ENCODE measurements at places on chromosomes 7 and 10. TPM values are rescaled to one million over a fixed set of nuclear protein-coding genes. Genes with fewer than 3 reads are reported as not detected.

The GNGT1 gene
- not detected for total RNA-seq

DNA sequence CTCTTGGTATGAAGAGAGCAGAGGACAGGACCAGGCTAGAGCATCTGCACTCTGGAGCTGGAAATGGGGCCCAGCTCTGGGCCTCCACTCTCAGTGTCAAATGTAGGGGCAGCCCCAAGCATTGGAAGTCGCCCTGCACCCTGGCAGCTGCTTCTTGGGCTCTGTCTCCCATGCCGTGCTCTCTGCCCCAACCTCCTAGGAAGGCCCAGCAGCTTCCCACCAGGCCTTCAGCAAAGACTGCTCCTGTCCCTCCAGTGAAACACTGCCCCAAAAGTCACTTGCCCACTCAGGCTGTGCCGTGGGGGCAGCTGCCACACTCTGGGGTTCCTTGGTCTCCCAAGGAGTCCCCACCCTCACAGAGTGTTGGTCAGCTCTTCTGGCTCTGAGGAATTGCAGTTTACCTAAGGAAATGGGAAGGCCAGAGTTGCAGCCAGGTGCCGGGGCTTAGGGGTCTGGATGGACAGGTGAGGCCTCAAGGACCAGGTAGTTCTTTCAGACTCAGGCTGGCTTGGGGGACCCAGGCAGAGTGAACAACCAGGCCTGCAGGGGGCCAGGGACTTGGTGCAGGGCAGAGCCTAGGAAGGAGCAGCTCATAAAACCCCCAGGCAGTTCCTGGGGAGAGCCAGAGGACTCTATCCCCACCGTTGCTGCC lies 9.4 kb upstream of the OPN4 start:
- DNase-seq: no peak

DNA sequence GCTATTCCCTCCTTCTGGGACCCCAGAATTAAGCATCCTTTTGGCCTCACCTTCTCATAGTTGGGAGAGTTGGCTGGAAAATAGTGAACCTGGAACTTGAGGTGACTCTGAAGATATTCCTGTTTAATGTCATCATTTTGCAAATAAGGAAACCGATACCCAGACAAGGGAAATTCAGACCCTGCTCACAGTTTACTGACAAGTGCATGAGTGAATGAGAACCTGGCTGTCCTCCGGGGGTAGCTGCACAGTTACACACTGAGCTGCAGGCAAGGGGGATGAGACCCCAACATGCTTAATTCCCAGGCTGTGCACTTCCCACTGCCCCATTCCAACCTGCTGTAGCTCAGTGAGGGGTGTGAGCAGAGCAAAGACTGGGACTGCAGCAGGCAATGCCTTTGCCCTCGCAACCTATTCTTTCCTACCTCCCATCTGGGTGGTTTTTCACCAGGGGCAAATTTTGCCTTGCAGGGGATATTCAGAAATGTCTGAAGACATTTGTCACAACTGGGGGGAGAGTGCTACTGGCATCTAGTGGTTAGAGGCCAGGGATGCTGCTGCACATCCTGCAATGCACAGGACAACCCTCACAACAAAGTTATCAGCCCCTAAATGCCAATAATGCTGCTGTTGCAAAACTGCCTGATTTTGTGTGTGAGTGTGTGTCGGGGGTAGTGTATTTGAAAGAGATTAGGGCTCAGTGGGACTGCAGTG lies 136.2 kb downstream of the SORCS3 start:
- no peak for DNase-seq

DNA sequence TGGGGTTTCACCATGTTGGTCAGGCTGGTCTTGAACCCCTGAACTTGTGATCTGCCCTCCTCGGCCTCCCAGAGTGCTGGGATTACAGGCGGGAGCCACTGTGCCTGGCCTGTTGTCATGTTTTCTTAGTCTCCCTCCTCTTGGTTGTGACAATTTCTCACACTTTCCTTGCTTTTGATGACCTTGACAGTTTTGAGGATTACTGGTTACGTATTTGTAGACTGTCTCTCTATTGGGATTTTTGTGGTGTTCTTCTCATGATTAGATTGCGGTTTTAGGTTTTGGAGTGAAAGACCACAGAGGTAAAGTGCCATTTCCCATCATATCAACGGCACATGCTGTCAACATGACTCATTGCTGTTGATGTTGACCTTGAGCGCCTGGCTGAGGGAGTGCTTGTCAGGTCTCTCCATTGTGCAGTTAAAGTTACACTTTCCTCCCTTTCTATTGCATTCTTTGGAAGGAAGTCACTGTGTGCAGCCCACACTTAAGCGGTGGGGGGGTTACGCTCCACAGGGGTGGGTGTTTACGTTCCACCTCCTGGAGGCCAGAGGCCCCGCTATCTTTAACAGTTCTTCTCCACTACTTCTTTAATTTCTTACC lies 10.8 kb downstream of the NEURL1 start:
- no peak for DNase-seq

The APBB1IP gene
- 81.1 TPM for total RNA-seq

GRCh38 chr7:47149208-47149839 lies 432.6 kb downstream of the TNS3 start:
- DNase-seq: no peak
